Spinal cord (tissue), 10 donors: ENCODE measurements at places on chromosomes 12 and 14.

DNA sequence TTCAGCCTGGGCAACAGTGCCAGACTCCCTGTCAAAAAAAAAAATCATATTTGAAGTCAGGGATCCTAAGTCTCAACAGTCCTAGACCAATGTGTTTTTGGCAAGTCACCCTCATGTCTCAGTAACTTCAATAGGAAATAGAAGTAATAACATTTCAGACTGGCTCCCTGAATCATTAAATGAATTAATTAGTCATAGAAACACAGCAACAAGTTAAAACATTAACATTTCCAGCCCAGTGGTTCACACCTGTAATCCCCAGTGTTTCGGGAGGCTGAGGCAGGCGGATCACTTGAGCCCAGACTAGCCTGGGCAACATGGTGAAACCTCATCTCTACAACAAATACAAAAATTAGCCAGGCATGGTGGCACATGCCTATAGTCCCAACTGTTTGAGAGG, 125.2 kb downstream of the GTF2A1 start:
- DNase-seq: no peak

DNA sequence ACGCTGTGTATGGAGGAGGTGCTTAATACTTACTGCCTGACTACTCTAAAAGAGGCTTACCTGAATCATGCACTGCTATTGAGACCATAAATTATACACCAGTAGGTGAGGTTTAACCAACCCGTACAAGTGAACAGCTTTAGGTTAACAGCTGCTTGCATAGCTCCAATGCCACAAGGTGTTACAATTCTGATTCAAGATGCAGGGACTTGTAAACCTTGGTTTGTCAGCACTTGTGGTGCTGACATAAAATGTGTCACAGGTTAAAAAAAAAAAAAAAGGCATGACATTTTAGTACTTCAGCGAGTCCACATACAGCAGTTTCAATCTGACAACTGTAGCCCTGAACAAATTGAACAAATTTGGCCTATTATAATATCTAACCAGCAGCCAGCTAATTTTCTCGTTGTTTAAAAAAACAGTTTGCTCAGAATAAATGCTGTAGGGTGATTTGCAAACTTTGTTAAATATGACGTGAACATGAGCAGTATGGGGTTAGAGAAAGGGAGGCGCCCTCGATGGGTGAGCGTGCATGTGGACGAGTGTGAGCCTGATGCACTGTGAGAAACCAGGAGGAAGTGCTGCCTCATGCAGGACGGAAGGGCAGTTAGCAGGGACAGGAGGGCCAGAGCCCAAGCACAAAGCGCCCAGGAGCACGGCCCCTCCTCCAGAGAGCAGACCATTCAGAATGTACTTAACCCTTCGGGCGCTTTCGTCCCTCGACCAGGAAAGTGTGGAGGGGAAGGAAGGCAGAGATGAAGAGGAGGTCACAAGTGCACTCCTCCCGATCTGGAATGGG, 44.7 kb downstream of the TCHP start:
- DNase-seq: no peak

DNA sequence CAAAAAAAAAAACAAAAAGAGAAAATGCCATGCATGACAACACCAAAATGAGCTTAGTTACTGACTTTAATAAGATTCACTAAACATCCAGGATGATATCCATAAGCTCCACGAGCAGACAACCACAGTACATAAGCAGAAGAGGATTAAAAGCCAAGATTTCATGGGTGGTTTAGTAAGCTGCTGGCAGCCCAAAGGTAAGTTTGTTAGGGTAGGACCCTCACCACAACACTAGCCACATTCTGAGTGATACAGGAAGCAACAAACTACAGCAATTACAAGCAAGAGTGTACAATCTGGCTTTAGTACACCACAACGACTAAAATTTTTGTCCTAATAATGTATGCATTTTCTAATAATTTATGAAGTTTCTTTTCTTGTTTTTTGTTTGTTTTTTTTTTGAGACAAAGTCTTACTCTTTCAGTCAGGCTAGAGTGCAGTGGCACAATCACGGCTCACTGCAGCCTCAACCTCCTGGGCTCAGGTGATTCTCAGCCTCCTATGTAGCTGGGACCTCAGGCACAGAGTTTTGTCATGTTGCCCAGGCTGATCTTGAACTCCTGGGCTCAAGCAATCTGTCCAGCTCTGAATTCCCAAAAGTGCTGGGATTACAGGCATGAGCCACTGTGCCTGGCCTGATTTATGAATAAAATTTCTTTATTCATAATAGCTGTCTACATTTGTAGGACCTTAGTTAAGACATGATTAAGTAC, 221.4 kb downstream of the MED13L start:
- DNase-seq: no peak

DNA sequence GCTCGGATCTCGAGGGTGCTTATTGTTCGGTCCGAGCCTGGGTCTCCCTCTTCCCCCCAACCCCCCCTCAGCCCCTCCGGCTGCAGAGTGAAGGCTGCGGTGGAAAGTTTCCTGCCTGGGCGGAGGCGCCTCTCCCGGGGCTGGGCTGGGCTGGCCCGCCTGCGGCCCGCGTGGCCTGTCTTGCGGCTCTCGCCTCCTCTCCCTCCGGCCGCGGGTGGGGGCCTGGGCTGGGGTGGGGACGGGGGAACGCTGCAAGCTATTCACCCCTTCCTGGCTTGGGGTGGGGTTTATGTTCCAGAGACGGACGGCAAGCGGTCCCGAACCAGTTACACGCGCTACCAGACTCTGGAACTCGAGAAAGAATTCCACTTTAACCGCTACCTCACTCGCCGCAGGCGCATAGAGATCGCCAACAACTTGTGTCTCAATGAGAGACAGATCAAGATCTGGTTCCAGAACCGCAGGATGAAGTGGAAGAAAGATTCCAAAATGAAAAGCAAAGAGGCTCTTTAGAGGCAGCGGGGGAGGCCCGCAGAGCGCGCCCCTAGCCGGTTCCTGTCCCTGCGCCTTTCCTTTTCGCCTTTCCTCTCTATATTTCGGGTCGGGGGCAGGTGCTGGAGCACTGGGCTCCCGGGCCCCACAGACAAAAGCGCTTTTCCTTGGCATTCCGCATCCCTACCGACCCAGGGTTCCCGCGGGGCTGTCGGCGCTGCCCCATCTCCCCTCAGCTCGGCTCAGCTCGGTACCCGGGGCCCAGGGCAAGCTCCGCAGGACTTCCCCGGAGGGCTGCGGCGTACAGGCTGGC, 1.3 kb downstream of the HOXC5 start:
- peak; percentile 50 for DNase-seq

GRCh38 chr12:6534945-6535696, 804 bp downstream of the GAPDH start:
- peak; percentile 89 for DNase-seq

DNA sequence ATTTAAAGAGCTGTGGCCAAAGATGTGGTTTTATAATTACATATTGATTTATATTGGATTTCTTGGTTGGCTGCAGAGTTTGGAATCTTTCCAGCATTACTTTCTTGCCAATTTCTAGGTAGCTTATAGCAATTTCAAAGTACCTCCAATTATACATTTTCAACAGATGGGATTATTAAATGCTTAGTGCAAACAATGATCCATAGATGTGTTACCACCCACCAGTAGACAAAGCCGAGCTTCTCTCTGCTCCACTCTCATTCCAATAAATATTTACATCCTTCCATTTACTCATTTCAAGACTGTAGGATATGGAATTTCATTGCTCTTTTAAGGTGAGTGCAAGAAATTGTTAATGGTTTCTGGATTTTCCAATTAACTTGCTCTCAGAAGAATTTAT, 21.6 kb upstream of the TMCC3 start:
- no peak for DNase-seq

GRCh38 chr12:129670256-129670920, 233.4 kb downstream of the TMEM132D start:
- DNase-seq: no peak

- no peak for DNase-seq
Measured at GRCh38 chr12:64714551-64714968, 44.6 kb downstream of the GNS start.
